ENCODE measurements at places on chromosomes 4 and X. TPM values are rescaled to one million over a fixed set of nuclear protein-coding genes. Genes with fewer than 3 reads are reported as not detected.

GRCh38 chr4:107615809-107616208, 104.2 kb downstream of the PAPSS1 start:
- peaks cover 12% of the 10 kb centered on the region for H3K36me3 ChIP-seq
- no peak overlapping the region for H3K27ac ChIP-seq
- H3K4me1 ChIP-seq: no peaks in the 10 kb centered on the region
- H3K27me3 ChIP-seq: no peaks in the 10 kb centered on the region
- no peak for DNase-seq

GRCh38 chr4:101348367-101348827, 1.1 kb upstream of the PPP3CA start:
- H3K27me3 ChIP-seq: peaks cover 33% of the 10 kb centered on the region
- peak overlapping the region; percentile 95 for H3K4me3 ChIP-seq

DNA sequence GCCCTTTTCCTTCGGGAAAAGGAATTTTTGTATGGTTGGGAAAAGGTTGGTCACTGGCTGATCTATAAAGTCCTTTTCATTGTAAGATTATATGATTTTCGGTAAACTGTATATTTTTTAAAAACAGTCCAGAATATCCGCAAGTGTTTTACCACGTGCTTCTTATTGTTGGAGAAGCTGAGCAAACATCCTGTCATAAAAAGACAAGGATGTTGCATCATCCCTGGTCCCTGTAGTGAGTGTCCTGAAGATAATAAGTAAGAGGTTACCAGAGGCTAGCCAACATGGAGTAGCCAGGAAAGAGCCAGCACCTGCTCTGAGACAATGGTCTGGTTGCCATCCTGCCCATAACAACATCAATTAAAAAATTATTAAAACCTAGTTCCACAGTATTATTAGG, 5.1 kb downstream of the CXCL9 start:
- H3K4me3 ChIP-seq: no peak overlapping the region
- no peaks in the 10 kb centered on the region for H3K36me3 ChIP-seq
- DNase-seq: no peak
- no peak overlapping the region for H3K27ac ChIP-seq
- H3K27me3 ChIP-seq: peaks cover 11% of the 10 kb centered on the region
- peaks cover 11% of the 10 kb centered on the region for H3K4me1 ChIP-seq

GRCh38 chrX:19003756-19004155, 19.8 kb upstream of the PHKA2 start:
- peaks cover 4% of the 10 kb centered on the region for H3K27me3 ChIP-seq
- H3K4me1 ChIP-seq: no peaks in the 10 kb centered on the region
- no peaks in the 10 kb centered on the region for H3K36me3 ChIP-seq
- no peak overlapping the region for H3K27ac ChIP-seq
- DNase-seq: no peak

DNA sequence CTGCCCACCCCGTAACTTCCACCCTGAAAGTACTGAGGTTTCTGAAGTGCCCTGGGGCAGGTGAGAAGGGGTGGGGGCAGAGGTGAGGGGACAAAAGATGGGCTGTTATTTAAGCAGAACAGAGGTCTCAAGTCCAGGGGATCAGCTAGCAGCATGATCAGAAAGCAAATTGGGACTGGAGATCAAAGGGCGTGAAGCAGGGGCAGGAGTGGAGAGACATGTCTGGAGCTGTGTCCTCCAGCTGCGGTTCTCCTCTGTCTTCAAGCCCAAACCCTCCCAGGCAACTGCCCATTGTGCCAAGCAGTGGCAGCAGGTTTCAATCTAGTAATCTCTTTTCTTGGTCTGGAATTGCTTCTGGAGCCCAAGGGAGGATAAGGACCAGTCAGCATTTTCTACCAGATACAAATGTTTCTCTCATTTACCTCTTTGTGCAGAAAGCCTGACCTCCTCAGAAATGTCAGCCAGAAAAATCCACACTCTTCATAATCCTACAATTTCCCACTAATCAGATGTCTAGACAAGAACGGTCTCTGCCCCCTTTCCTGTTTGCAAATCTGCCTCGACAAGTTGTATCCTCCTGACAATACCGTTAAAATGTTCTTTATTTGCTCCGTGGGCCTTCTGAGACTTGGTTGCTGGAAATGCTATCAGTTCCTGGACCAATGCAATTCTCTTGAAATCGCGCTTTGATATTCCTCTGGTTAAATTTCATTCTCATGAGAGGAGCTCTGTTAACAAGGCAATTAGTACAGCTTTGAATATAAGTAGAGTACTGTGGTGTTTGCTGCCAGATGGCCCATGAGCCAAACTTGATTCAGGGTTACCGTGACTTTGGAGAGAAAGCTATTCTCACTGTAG, 23.2 kb upstream of the RASL11B start:
- H3K36me3 ChIP-seq: no peaks in the 10 kb centered on the region
- no peak overlapping the region for H3K4me3 ChIP-seq
- DNase-seq: no peak
- no peaks in the 10 kb centered on the region for H3K27me3 ChIP-seq
- H3K27ac ChIP-seq: no peak overlapping the region
- H3K4me1 ChIP-seq: no peaks in the 10 kb centered on the region

TEX13D gene
- not detected for total RNA-seq

- H3K27ac ChIP-seq: no peak overlapping the region
- H3K27me3 ChIP-seq: no peaks in the 10 kb centered on the region
- no peaks in the 10 kb centered on the region for H3K4me1 ChIP-seq
- H3K36me3 ChIP-seq: peaks cover 17% of the 10 kb centered on the region
- DNase-seq: no peak
- H3K4me3 ChIP-seq: no peak overlapping the region
These were observed 170.8 kb upstream of the NUDT6 start for GRCh38 chr4:123093236-123093635.

FIP1L1 gene
- total RNA-seq: 75.9 TPM

CLCN5 gene
- 2.6 TPM for total RNA-seq

RBMXL3 gene
- not detected for total RNA-seq

DNA sequence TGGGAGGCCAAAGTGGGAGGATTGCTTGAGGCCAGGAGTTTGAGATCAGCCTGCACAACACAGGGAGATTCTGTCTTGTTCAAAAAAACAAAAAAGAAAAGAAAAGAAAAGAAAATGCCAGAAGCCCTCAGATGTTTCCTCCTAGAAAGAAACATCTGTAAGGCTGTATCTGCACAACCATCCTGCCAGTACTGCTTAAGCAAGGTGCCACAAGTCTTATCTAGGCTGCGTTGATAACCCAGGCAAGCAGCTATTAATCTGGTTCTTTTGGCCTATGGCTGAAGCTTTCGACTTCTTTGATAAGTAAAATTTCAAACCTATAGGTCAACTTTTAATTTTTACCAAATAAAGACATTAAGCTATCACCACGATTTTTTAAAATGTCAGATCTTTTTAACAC, 3.1 kb downstream of the COX18 start:
- no peak for DNase-seq
- H3K4me3 ChIP-seq: no peak overlapping the region
- no peaks in the 10 kb centered on the region for H3K27me3 ChIP-seq
- H3K27ac ChIP-seq: peak overlapping the region; percentile 62
- H3K36me3 ChIP-seq: peaks cover 12% of the 10 kb centered on the region

DNA sequence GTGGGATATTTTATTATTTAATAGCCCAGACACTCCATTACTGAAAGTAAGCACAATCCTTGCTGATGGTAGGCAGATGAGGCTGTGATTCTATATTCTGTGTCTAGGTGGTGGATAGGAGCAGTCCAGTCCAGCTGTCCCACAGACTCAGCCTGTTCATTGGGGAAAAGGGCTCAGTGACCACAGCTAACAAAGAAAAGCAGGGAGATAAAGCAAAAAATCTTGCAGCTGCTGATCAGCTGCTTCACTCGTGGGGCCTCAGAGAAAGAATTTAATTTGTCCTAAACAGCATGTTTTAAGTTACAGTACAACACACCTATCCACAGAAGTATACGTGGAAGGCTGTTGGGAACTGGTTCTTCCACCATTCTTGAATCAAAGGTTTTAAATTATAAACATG, 40.7 kb upstream of the ANK2 start:
- H3K4me3 ChIP-seq: no peak overlapping the region
- DNase-seq: no peak
- H3K27ac ChIP-seq: no peak overlapping the region
- H3K36me3 ChIP-seq: no peaks in the 10 kb centered on the region
- peaks cover 3% of the 10 kb centered on the region for H3K27me3 ChIP-seq

DNA sequence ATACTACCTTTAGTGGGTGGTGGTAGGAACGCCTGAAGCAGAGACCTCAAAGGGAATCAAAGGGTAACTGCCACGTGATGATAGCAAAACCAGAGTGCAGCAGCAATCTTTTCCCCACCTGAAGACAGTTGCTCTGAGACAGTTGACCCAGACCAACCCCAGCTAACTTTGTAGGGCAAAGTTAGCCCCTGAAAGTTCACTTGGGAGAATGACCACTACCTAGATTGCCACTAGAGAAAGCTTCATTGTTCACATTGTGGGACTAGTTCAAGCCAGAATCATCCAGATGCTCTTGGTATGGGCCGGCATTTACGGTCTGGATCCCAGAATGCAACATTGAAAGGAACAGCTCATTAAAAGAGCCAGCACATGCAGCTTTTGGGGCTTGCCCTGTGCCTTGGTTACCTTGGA, 4.1 kb downstream of the SEPTIN6 start:
- DNase-seq: no peak
- no peaks in the 10 kb centered on the region for H3K27me3 ChIP-seq
- peaks cover 13% of the 10 kb centered on the region for H3K36me3 ChIP-seq
- peak overlapping the region; percentile 98 for H3K4me3 ChIP-seq

DNA sequence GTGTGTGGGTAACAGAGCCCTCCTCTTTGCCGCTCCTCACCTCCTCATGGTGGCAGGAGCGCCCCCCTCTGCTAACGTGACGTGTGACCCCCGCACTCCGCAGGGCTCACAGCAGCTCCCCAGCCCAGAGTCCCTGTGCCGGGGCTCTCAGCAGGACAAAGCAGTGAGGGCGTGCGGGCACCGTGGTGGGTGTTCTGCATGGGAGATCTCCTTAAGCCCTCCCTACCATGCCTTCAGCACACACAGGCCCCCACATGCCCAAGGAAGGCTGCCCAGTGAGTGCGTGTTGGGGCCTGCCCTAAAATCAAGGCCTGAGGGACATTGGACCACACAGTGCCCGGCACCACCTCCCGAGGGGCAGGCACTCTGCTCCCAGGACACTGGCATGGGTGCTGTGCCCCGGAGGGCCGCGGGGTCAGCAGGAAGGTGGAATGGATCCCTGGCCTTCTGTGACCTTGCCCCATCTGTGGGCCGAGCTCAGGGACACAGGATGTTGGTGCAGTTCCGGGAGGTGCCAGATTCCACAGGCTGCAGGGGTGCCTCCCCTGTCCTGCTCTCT, 10.1 kb downstream of the PSAPL1 start:
- no peaks in the 10 kb centered on the region for H3K4me1 ChIP-seq
- no peak overlapping the region for H3K4me3 ChIP-seq

DNA sequence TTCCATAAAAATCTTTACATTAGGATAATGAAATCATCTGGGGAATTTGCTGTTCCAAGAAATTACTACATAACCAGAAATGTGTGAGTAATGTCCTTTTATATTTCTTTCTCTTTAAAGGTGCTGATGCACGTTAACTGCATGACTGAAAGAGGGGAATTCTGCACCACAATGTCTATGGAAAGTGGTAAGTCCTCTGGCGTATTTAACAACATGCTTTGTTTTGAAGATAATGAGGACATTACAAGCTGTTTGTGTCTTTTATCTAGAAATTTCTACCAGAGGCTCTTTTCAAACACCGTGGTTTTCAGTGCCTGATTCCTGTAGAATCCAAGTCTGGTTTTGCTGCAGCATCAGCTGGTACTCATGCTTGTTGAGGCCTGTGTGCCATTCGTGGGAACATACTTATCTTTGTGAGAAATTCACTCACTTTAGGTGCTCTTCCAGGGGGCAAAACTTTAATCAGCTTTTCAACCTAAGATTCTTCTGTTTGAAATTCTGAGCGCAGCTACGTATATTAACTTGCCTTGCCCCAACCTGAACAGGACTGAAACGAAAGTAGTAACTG, 257.2 kb downstream of the PDHA2 start:
- no peaks in the 10 kb centered on the region for H3K27me3 ChIP-seq
- H3K4me1 ChIP-seq: no peaks in the 10 kb centered on the region
- H3K36me3 ChIP-seq: no peaks in the 10 kb centered on the region
- no peak overlapping the region for H3K27ac ChIP-seq
- no peak for DNase-seq
- no peak overlapping the region for H3K4me3 ChIP-seq

- DNase-seq: no peak
- peaks cover 13% of the 10 kb centered on the region for H3K27me3 ChIP-seq
- no peak overlapping the region for H3K4me3 ChIP-seq
These were observed 93.2 kb downstream of the CRLF2 start for GRCh38 chrX:1119275-1119674.
